Activated CD8-positive, alpha-beta memory T cell treated with anti-CD3 and anti-CD28 coated beads, Interleukin-2, amount 50 U/mL, for 4 hours (primary cell): ENCODE measurements at places on chromosomes 6 and 20.

- DNase-seq: no peak
These were observed 460.0 kb upstream of the NOX3 start for GRCh38 chr6:155915651-155916050.

- no peak for DNase-seq
These were observed 150.3 kb upstream of the INSM1 start for GRCh38 chr20:20217621-20218020.

DNA sequence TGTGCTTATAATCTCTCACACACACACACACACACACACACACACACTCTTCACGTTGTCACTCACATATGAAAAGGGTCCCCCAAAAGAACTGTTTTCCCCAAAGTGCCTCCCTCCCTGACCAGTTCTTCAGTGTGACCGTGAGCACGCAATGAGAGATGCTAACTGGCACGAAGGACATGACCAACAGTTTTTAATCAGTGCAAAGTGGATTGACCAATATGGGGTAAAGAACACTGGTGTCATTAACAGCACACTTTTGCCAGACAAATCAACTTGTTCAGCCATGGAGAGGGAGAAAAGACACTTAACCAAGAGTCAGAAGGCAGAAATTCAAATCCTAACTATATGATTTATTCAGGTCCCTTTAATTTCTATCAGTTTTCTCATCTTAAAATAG, 15.0 kb downstream of the EXOC2 start:
- DNase-seq: no peak

GRCh38 chr20:44450903-44451450, 24.7 kb upstream of the TTPAL start:
- DNase-seq: no peak

GRCh38 chr6:7878401-7878964, 32.1 kb downstream of the TXNDC5 start:
- no peak for DNase-seq

GRCh38 chr6:91822581-91822980, 1235.7 kb upstream of the MAP3K7 start:
- DNase-seq: no peak

- no peak for DNase-seq
These were observed 27.4 kb upstream of the KHDC1 start for GRCh38 chr6:73290435-73290834.

DNA sequence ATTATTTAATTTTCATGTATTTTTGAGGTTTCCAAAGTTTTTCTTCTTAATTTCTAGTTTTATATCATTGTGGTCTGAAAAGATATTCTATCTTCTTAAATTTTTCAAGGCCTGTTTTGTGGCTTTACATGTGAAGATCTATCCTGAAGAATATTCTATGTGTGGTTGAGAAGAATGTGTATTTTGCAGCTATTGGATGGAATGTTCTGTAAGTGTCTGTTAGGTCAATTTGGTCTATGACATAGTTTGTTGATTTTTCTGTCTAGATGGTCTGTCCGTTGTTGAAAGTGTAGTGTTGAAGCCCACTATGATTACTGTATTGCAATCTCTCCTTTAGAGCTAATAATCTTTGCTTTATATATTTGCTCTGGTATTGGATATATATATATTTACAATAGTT, 125.7 kb downstream of the CRYBG1 start:
- DNase-seq: no peak
